H7 (cell line): ENCODE measurements at places on chromosomes 6 and 20.

DNA sequence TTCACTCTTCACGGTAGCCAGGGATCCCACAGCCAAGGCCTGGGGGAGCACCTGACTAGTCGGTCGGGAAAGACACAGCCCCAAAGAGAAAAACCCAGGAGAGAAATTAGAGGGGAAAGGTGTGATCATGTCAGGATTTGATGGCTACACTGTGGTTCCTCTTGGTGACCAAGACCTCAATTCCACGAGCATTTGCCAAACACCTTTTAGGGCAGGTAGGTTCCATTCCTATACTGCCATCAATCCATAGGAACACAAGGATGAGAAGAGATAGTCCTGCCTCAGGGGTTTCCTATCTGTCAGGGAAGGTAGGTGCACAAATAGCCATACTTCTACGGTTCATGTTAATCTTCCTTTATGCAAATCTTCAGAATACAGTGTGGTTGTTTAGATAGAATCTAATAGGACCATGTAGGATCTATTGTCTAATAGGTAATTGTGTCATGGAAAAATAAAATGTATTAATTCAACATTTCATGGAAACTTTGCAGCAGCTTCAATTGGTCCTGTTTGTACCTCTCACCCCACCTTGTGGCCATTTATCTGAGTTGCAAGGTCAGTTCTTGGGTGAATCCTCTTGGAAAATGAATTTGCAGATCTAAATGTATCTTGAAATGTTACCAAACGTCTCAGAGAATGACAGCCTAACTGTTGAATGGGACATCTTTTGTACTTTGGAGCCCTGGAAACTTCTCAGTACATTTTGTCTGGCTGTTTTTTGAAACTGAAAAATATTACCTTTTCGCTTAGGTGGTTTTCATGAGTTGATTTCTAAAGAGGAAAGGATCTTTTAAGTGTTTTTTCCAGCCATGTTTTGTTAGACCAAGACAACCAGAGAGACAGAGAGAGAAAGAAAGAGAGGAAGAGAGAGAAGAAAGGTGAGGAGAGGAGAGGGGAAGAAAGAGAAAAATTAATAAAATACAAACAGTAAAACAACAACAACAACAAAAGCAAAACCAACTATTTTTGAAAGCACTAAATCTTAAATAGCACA, 33.7 kb upstream of the IYD start:
- DNase-seq: peak; percentile 62

- DNase-seq: peak; percentile 57
Measured at GRCh38 chr6:108968325-108969316, 120.4 kb downstream of the ARMC2 start.

DNA sequence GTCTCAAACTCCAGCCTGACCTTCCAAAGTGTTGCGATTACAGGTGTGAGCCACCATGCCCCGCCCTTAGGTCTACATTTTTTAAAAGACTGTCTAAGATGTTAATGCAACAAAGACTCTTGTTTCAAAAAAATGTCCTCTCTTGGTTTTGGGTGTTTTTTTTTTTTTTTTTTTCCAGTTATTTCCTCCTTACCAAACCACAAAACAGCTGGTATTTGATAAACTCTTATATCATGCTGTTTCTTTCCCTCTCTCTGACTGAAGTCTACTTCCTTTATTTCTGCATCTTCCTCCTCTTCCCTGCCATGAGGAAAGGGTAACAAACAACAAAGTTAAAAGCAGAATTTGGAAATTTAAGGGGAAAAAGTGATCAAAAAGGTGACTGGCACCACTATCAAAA, 21.2 kb downstream of the STK38 start:
- no peak for DNase-seq

DNA sequence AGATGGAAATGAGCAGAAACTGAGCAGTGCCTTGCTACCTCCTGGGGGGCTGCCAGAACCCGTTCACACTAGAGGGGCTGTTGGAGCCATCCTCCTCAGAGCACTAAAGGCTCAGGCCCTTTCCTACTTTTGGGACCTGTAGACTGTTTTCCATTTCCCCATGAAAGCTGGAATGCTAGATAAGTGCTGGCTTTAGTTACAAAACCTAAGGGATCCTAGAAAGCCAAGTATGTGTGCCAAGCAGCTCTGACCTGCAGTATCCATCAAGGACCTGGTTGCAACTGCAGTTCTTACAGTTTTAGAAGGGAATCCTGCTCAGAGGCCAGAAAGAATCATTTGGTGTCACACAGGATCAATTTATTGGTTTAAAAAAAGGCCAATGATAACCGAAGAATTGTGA, 176.7 kb upstream of the COL21A1 start:
- DNase-seq: no peak

DNA sequence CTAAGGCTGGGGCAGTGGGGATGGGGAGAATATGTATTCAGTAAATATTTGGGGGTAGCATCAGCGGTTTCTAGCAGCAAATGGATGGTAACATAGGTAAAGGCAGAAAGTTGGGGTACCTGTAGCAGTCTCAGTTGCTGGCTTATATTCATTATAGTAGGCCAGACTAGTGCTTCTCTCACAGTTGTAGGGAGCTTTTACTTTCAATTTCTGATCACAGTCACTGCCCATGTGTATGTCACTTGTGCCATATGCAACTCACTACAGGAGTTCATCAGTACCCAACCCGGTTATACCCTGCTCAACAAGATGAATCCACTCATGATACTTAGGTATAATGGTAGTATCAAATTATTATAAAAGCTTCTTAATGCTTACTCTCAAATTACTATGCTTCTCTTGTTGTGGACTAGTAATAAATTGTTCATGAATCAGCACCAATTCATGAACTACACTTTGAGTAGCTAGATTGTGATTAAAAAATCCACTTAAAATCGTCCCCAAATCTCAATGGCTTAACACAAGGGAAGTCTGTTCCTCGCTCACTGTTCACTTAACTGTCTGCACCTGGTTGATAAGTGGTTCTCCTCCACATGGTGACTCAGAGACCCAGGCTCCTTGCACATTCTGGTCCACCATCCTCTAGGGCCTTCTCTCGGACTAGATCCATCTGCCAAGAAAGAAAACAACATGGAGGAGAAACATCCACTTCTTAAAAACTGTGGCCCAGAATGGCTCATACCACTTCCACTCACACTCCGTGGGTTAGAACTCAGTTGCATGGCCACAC, 31.3 kb upstream of the MYLIP start:
- no peak for DNase-seq

GRCh38 chr6:108884211-108885059, 36.2 kb downstream of the ARMC2 start:
- peak; percentile 26 for DNase-seq

DNA sequence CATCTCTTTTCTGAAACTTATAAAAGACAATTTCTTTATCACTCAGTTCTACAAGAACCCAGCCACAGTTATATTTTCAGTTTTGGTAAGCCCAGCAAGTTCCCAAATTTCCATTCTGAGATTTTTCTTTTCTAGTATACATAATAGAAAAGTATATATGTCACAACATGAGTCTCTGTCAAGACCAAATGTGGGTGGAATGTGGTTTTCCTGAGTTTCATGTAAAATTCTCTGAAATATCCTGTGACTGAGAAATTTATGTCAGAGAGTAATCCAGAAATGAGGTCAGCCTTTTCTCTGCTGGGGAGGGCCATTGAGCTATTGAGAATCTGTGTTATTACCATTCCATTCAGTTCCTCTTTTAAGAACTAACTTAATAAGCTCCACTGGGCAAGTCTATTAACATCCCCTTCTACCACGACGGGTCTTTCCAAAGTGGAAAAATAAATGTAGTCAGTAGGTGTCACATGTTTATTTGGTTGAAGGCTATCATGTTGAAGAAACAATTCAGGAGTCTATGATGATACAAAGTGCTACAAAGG, 100.7 kb upstream of the HMGN3 start:
- DNase-seq: no peak

DNA sequence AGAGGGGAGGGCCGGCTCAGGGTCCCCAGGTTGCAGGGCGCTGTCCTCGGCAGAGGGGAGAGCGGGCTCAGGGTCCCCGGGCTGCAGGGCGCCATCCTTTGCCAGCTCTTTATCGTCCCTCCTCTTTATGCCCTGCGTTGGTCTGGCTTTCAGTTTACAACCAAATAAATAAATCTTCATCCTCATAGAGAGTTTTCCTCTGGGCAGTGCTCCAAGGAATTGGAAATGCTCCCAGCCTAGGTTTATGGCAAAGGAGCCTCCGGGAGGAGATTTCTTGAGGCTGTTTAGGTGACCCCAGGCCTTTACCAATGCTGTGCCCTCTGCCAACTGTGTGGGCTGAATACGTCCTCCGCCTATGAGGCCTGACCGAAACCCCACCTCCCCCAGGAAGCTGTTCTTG, 60.2 kb downstream of the CHMP4B start:
- no peak for DNase-seq

- peak; percentile 91 for DNase-seq
Measured at GRCh38 chr20:49568278-49569151, 578 bp upstream of the PTGIS start.

- peak; percentile 62 for DNase-seq
Measured at GRCh38 chr20:53642196-53643030, 48.8 kb upstream of the ZNF217 start.

DNA sequence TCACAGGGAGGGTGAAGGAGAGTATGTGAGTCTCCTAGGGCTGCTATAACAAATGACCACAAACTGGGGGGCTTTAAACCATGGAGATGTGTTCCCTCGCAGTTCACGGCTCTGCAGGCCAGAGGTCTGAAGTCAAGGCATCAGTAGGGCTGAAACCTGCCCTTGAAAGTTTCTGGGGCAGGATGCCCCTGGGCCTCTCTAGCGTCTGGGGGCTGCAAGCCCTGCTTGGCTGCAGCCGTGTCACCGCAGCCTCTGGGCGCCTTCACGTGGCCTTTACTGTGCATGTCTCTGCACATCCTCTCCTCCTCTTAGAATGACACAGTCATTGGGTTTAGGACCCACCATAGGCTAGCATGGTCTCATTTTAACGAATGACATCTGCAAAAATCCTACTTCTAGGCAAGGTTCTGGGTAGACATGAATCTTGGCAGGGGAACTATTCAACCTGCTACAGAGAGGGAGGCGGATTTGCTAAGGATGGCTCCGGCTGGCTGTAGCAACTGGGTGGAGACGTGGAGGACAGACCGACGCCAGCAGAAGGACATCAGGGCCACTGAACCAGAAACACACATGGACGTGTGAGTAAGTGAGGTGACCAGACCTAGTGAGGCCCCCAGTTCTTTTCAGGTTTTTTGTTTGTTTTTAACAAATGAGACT, 58.6 kb downstream of the PHACTR3 start:
- no peak for DNase-seq

GRCh38 chr6:305371-306206, 13.3 kb downstream of the DUSP22 start:
- no peak for DNase-seq
